NCI-H446 (cell line): ENCODE measurements at places on chromosomes 11 and 22.

DNA sequence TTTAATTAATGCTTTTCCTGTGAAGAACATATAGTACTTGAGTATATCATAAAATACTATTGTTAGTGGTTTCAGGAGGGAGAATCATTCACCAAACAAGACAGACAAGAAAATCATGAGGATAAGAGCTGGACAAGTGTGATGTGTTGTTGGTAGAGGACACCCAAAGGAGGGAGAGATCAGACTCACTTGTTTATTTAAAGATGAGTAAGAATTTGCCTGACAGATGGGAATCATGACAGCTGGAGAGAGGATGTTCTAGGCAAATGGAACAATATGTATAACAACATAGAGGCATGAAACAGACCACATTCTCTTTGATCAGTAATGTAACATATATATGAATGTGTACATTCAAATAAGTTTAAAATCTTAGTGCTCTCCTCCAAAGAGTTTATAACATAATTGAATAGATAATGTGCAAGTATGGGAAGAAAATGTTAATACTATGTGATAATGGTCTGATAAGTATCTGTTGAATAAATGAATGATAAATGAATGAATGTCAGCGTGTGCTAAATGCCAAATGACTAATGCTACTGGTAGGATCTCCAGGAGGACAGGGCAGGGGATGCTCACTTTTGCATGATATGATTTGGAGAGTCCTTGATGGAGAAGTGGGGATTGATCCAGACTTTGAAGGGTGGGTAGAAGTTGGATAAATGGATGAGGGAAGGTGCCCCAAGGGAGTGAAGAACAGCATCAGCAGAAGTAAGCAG lies 228.9 kb upstream of the SORL1-AS1 start:
- DNase-seq: no peak

DNA sequence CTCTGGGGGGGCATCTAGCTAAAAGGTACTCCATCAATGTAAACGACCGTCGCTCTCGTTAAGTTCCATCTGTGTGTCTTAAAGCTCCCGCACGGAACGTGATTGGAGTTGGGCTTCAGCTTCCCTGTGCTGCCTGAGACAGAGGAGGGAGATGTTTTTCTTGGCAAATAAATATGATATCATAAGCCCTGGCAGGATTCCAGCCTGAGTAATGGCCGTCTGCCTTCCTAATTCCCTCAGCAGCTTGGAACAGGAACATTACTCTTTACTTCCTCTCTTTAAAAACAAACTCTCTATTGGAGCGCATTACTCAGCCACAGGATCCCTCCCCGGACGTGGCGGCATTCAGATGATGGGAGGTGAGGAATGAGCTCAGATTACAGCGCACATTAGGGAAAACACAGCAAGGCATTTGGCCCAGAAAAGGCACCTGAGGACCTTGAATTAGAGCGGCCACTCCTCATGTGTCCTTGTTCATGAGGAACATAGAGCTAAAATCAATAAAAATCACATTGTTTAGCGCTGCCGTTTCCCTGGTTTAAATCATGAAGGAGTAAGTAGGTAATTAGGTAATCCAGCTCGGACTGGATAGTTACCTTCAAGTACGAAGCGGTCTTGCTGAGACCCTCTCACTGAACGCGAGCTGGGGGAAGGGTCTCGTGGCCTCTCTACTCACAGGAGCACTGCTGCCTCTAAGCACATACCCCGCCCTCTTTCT lies 230.4 kb downstream of the ST3GAL4 start:
- DNase-seq: peak; percentile 90

DNA sequence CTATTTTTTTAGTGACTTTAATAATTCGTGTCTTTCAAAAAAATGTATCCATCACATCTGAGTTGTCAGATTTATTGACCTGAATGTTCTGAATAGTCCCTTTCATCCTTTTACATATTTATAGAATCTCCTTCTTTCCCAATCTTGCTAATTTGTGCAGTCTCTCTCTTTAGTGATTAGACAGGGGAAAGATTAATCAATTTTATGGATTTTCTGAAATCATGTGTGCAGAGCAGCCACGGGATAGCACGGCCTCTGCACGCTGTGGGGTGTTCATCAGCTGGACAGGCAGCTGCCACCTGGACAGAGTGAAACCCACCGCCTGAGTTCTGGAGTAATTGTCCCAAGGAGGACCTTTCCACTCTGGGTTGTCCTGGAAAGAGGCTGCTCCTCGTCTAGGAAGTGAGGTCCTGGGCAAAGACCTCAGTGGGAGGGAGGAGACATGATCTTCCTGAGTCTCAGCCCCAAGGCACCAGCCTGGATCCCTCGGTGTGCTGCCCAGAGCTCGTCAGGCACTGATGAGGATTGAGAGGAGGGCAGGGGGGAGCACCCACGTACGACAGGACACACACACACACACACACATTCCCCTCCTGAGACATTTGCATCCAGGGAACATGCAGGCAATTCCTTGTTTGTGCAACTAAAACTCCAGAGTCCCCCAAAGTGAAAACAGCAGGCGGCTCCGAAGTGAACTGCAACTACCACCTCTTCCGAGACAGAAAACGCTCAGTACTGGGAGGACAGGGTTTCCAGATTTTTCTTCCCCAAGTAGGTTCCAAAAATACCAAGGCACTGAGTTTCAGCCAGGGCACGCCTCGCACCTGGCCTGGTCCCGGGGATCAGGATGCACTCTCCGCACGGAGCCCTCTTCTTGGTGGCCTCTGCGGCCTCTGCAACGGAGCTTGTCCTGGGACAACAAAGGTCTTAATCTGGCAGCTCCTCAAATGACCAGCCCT lies 22.5 kb upstream of the KRTAP5-6 start:
- DNase-seq: no peak

- no peak for DNase-seq
Observed at GRCh38 chr11:116275635-116276034, 497.2 kb downstream of the BUD13 start.

DNA sequence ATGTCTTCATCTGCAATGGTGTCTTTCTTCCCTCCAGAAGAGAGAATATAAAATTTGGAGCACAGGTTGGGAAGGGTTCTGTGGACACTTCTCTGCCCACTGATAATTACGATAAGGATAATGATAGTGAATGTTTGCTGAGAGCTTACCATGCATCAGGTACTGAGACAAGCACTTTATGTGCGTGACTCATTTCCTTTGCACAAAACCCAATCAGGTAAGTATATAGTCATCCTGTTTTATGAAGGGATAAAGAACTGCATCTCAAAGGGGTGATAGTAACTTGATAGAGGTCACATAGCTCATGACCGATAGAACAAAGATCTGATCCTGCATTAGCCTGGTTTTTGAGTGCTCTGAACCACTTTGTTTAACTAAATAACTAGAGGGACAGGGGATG lies 9.4 kb downstream of the DRD2 start:
- no peak for DNase-seq

- DNase-seq: no peak
Observed at GRCh38 chr11:85991508-85991907, 77.4 kb downstream of the PICALM start.

DNA sequence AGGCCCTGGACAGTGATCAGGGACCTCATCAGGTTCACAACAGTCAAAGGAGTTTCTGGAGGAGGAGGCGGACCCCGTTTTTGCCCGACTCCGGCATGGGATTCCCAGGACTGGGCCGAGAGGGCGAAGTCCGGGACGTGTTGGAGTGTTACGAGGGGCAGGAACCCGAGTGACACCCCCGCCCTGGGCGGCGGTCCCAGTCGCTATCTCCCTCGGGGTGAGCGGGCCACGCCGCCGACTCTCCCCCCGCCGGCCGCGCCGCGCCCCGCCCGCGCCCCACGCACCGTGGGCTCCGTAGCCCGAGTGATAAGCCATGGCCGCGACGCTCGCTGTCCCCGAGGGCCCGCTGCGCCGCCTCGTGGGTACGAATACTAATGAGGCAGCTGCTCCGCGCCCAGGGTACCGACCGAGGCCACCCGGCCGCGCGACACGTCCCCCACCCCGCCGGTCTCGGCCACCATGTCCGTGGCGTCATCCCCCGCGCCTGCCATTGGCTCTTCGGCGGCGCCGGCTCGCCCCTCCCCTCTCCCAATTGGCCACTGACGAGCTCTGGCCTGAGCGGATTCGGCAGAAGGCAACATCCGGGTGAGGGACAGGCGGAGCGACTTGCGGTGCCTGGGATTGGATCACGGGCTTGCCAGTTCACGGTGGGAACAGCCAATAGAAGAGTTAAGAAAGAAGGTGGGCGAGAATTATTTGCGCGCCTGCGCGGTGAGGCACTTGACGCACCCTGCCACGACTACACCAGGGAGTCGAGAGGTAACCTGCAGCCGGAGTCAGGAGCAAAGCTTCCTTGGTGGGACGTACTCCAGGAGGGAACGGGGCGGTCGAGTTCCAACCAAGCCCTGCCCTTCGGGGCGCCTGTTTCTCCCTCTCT lies at the start of gene YIF1A:
Gene YIF1A (minus strand): TSS at position 473 of the 877 bp plus-strand sequence. CDS start 158 bp downstream, at position 315.
- peak; percentile 99 for DNase-seq

- no peak for DNase-seq
Observed at GRCh38 chr11:114259124-114259526, 37.1 kb upstream of the NNMT start.

DNA sequence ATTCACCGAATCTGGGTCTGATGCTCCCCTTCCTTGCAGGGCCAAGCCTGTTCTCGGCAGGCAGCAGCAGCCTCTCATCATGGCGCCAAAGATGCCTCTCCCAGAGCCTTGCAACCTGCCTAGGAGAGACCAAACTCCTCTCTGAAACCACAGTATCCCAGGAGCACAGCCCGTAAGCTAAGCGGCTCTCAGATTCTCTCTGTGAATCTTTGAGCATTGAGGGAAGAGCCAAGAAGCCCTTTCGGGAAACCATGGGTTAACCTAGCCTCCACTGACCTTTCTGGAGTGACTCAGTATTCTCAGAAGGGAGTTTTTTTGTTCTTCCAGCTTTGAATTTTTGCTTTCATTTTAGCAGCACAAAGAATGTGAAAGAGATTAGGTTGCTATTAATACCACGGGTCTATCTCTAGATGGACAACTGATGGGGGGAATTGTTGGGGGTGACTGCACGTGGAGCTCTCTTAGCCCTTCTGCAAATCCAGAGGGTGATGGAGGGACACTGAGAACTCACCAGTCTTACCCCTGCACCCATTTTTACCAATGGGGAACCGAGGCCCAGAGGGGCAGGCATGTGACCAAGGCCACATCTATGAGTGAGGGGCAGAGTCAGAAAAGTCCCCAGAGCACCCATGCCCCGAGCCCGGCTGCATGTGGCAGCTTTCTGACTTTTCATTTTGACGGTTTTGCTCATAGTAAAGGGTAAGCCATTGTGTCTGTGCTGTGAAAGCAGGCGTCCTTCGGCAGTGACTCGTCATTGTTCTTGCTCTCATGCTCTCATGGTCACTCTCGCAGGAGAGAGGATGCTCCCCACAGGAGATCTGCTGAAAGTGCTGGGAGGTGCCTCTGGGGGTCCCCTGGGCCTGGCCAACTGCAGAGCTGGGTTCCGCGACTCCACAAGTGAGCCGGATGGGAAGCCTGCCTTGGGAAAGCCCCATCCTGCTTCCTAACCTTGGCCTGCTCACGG lies 36.0 kb downstream of the IRAG1 start:
- DNase-seq: no peak

- no peak for DNase-seq
Observed at GRCh38 chr22:41779929-41780505, 20.5 kb upstream of the CCDC134 start.

DNA sequence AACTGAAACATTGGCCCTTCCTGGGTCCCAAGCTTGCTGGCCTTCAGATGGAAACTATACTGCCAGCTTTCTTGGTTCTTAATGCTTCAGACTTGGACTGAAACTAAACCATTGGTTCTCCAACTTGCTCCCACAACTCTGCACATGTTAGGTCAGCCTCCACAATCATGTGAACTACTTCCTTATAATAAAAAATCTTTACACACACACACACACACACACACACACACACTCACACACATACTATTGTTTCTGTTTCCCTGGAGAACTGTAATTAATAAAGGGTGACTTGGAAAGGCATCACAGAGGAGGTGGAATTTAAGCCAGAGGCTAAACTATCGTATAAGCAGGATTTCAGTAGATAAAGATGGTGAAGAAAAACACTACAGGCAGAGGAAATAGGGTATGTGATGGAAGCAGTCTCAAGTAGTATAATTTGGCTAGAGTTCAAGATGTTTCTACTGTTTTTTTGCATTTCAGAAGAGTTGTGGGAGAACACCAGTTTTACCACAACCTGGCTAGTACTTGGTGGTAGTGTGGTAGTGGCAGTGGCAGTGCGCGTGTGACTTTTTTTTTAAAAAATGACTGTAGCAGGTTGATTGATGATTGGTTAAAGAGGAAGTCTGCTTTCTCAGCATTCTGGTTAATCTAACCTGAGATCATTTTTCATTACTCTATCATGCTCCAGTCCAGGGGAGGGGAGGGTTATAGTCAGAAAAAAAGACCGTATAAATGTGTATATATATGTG lies 70.1 kb downstream of the PDE3B start:
- DNase-seq: no peak

DNA sequence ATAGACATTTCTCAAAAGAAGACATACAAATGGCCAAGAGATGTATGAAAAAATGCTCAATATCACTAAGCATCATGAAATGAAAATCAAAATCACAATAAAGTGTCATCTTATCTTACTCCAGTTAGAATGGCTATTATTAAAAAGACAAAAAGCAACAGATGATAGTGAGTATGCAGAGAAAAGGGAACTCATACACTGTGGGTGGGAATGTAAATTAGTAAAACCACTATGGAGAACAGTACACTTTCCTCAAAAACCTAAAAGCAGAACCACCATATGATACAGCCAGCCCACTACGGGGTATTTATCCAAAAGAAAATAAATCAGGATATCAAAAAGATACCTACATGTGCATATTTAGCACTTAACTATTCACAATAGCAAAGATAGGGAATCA lies 700.0 kb upstream of the ANO5 start:
- DNase-seq: no peak

DNA sequence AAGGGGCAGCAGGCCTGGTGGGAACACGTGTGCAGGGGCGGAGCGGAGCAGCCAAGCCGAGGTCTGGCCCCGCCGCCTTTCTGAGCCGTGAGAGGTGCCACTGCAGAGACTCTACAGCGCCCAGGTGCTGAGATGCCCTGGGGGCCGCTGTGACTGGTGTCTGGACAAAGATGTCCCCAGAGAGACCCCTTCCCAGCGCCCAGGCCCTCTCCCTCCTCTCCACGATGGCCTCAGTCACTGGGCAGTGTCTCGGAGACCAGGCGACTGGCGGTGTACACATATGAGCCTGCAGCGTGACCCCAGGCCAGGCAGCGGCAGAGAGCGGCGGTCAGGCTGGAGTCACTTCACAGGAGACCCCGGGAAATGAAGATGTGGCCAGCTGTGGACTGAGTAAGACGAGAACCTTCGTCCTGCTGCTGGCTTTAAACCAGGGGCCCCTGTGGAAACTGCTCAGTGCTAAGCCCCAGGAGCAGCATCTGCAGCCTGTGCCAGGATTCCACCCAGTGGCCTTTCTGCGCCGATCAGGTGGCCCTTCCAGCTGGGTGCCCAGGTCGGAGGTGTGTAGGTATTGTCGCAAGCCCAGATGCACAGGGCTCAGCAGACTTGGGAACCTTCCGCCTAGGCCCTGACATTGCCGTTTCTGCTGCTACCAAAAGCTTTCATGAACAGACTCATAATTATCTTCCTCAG lies 34.7 kb downstream of the MOB2 start:
- no peak for DNase-seq
